ENCODE measurements at places on chromosomes 2 and 18.

GRCh38 chr18:63843008-63843407 lies 44.5 kb upstream of the SERPINB2 start:
- DNase-seq, result no peak

DNA sequence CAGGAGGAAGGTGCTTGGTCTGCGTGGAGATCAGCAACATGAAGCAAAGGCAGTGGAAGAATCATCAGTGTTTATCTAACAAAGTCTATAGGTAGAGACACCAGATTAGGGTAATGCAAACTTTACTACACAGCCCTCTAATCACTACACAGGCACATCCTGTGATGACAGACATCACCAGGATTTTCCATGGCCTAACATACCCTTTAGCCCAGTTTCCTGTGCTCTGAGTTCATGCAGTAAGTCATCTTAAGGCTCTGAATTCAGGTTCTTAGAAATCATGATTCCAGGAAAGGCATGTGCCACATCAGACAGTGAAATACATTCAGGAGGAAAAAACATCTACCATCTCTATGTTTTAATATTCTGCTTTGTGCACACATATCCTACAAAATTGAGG lies 708.5 kb upstream of the SLC8A1 start:
- DNase-seq, result no peak

GRCh38 chr2:235046589-235046988 lies 94.8 kb downstream of the SH3BP4 start:
- no peak for DNase-seq

GRCh38 chr2:149258531-149258930 lies 71.9 kb upstream of the LYPD6 start:
- DNase-seq, result no peak

- DNase-seq, result no peak
Observed at GRCh38 chr2:133526530-133527300, 41.5 kb downstream of the NCKAP5 start.

DNA sequence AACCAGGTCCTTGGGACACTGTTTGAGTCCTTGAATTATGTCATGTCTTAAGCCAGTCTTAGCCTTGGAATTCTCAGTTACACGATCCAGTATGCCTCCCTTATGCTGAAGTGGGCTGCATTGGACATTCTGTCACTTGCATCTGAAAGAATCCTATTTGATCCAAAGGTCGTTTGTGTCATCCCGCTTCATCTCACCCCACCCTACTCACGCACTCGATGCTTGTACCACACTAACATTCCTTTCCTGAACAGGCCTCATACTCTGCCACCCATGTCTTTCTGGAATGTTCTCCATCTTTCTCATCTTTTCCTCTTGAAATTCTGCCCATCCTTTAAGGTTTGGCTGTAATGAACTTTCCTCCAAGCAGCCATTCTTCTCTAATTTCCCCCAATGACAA lies 27.9 kb upstream of the ZFP36L2 start:
- DNase-seq, result no peak

GRCh38 chr2:241003369-241003768 lies 5.0 kb downstream of the SNED1 start:
- no peak for DNase-seq

DNA sequence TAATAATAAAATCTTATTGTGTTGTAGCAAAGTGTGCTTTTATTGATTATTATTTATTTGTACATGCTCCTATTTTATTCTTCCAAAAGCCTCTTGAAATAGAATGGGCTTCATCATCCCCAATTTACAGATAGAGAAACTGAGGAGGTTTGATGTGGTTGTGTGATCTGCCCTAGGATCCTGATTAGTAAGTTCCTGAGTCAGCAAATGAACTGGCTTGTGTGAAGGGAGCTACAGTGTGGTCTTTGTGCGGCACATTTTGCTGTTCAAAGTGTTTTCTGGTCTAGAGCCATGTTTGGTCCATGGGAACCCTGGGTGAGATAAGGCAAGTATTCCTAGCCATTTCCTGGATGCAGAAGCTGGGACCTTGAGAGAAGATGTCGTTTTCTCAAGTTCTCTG lies 326.9 kb downstream of the MEIS1 start:
- DNase-seq, result no peak

DNA sequence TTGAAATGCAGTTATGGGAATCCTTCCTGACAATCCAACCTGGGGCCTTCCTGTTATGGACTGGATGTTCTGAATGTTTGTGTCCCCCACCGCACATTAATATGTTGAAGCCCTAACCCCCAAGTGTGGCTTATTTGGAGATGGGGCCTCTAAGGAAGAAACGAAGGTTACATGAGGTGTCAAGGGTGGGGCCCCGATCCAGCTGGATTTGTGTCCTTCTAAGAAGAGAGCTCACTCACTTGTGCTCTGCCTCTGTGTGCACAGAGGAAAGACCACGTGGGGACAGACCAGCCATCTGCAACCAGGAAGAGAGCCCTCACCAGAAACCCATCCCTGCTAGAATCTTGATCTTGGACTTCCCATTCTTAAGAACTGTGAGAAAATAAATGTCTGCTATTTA lies 44.4 kb downstream of the MAP3K19 start:
- DNase-seq, result no peak

GRCh38 chr2:184728411-184728810 lies 130.1 kb downstream of the ZNF804A start:
- DNase-seq, result no peak

GRCh38 chr2:125386074-125386473 lies 1269.9 kb upstream of the GYPC start:
- DNase-seq, result no peak

DNA sequence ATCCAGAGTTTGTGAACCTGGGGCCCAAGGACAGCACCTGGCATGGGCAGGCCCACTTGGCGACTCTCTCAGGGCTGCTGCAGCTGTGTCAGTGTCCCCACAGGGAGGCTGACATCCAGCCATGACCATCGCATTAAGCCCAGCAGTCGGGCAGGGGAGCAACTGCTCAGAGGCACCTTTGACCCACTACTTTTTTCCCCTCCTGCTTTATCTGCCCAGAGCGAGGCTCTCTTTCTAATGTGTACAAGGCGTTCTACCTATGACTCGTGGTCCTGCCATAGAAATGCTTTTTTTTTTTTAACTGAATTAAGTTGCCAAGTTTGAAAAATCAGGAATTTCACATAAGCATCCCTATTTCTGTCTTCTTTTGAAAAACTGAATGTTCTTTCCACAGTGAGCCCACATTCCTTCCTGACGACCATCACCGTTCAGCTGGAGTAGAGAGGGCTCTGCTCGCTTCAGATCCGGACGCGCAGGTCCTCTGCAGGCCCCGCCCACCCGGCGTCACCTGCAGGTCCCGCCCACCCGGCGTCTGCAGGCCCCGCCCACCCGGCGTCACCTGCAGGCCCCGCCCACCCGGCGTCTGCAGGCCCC lies 403 bp upstream of the CLUL1 start:
- DNase-seq, result no peak

- no peak for DNase-seq
Observed at GRCh38 chr2:51291762-51292551, 260.0 kb upstream of the NRXN1 start.

GRCh38 chr18:36693931-36694620 lies 134.7 kb downstream of the TPGS2 start:
- DNase-seq, result peak; percentile 26

DNA sequence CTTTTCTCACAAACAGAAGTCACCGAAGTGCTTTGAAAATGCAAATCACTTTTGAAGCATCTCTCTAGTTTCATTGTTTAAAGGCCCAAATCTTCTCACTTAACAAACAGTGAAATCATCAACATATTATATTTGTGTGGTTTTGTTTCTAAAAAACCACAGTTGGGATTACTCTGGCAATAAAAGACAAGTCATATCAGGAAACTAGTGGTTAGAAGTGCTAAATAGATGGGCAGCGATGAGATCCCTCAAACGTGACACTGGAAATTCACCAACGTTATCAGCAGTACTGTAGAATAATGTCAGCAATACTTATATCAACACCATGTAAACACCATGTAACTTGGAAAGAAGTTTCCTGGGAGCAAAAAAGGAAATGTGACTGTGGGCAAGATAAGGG lies 893.5 kb downstream of the SUCLG1 start:
- DNase-seq, result no peak

DNA sequence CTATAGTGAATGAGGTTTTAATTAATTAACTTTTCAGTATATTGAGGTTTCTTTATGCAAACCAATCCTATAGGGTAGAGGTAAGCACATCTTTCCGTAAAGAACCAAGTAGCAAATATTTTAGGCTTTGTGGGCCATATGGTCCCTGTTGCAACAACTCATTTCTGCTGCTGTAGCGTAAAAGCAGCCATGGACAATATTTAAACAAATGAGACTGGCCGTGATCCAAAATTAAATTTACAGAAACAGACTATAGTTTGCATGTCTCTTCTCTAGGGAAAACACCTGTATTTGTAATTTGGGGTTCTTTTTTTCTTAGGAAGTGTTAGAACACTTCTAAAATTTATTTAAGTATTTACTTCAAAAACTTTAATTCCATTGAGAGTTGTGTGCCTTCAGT lies 104.3 kb downstream of the KYNU start:
- DNase-seq, result no peak

DNA sequence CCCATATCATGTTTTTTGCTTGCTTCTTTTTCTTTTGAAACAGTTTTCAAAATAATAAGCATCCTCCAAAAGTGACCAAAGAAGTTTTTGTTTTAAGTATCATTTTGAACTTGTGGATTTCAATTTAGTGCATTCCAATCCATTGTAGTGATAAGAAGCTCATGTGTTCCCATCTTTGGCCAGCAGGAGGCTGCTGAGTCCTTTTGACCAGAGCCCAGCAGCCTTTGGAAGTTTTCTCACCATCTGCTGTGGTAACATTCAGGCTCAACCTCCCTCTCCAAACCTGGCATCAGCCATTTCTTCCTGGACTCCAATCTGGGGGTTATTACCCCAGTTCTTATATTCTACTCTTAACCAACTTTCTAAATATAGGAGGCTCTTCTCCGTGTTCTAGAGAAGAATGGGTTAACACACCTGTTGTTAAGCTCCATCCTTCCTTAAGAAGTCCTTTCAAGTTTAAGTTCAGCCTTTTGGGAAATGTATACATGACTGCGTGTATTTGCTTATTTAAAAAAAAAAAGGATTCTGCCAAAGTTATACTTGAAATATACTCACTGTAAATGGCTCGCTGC lies 39.0 kb upstream of the MAL start:
- DNase-seq, result peak; percentile 36

GRCh38 chr2:96423828-96424227 lies 81.3 kb downstream of the NEURL3 start:
- DNase-seq, result no peak

DNA sequence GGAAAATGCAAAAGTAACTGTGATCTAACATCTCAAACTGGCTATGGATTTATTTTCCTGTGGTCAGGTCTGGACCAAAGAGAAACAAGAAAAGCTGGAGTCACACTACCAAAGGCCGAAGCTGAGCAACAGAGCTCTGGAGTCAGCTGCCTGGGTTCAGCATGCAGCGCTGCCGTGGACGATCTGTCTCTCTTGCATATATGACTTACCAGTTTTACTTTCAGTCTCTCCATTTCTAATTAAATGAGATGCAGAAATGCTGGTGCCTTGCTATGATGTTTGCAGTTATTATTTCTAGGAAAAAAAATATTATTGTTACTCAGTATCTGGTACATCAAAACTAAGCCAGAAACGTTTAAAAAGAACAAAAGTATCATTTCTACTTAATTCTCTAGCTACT lies 813.2 kb downstream of the RNF144A start:
- no peak for DNase-seq

DNA sequence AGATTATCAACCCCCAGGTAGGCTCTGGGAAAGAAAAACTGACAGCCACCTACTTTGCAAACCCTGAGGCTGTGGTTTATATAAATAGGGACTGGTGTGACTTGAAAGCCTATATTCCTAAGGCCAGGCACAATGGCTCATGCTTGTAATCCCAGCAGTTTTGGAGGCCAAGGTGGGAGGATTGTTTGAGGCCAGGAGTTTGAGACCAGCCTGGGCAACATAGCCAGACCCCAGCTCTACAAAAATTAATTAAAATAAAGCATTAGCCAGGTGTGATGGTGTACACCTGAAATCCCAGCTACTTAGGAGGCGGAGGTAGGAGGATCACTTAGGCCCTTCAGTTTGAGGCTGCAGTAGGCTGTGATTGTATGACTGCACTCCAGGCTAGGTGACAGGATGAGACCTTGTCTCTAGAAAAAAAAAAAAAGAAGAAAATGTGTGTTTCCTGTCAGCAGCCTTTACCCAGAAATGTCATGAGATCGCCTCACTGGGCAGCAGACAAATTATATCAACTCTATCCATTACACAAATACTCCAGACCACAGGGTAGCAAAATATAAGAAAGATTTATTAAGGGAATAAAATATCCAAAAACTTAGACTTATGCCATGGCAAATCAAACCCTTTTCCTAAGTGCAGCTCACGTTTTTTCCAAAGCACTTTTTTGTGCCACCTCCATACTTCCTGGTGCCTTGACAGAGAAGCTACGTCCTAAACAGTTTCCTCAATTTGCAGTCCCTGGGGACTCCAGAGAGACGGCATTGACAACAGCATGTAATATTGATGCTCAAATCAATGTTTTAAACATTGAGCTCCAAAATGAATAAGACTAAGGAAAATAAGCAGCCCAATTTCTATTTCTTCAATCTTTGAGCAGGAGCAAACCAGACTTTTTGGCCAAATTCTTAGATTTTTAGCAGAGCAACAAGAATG lies 190.8 kb upstream of the NDUFV2 start:
- no peak for DNase-seq

DNA sequence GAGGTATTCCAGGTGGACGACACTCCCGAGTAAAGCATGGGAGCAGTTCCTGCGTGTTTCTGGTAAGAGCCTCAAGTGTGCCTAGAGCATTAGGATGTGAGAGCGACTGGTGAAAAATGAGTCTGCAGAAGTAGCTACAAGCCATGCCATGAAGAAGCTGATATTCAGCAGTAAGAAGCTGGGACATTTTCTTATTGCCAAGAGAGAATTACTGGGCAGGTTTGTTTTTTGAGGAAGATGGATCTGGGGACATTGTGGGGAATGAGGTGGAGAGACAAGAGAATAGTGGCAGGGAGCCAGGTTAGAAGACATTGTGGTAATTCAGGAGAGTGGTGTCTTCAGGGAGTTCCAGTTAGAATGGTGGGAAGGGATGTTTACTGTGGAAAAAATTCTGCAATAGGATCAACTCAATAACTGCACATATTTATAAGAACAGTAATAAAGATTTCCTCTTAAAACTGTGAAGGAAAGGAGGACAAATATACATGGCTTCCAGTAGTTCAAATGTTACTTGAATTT lies 38.2 kb downstream of the CRIM1 start:
- DNase-seq, result no peak

GRCh38 chr2:133862400-133862977 lies 294.2 kb upstream of the NCKAP5 start:
- no peak for DNase-seq
